ENCODE measurements at places on chromosomes 3 and 15. TPM values are rescaled to one million over a fixed set of nuclear protein-coding genes. Genes with fewer than 3 reads are reported as not detected.

The ZNF774 gene
- polyA plus RNA-seq = 0.50 TPM

The CCDC12 gene
- 46.5 TPM for polyA plus RNA-seq

The KCNMB3 gene
- polyA plus RNA-seq = 2.5 TPM

The CCR9 gene
- polyA plus RNA-seq = 0.25 TPM

The PYGO1 gene
- polyA plus RNA-seq = 1.4 TPM

The PRICKLE2 gene
- polyA plus RNA-seq = 2.1 TPM

The TMEM62 gene
- 13.8 TPM for polyA plus RNA-seq

The IL5RA gene
- not detected for polyA plus RNA-seq

The MAP1A gene
- polyA plus RNA-seq = 5.5 TPM

The PCOLCE2 gene
- polyA plus RNA-seq = 73.0 TPM

The CD80 gene
- 0.38 TPM for polyA plus RNA-seq

The HCN4 gene
- under 0.01 TPM for polyA plus RNA-seq

The DUOX1 gene
- 0.46 TPM for polyA plus RNA-seq
